Muscle of back (tissue), 13 donors: ENCODE measurements at places on chromosomes 5 and 9.
A peak's percentile ranks its signal among the peaks of the same experiment; 100 is the strongest.

- DNase-seq = peak; percentile 84
Observed at GRCh38 chr5:50667023-50667652, 701 bp downstream of the PARP8 start.

DNA sequence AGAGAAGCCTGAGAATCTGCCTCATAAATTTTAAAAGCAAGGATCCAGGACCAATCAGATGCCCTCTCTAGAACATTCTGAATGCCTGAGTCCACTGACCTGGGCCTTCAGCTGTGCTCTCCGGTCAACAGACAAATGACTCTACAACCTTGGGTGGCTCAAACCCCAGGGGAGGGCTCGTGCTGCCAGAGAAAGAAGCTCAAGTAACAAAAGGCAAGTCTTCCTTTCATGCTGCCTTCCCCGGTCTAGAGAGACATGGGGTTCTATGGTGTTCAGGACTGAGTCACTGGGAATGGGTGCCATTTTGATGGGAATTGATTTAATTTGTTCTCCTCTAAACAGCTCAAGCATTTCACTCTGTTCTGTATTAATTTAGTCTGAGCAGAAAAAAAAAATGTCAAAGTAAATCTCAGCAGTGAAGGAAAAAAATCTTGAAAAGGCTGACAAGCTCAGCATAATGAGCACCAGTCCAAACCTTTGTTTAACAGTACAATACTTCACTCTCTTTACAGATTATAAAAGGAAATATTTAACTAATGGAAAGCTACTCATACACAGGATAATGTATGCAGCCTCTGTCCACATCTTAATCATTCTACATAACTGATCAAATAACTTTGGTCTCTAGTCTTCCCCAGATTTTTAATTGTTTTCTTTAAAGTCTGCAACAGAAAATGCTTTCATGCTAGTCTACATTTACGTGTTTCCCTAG lies 191.0 kb downstream of the GLIS3 start:
- no peak for DNase-seq

- DNase-seq = no peak
Observed at GRCh38 chr5:179185941-179186411, 125.8 kb downstream of the ZNF354C start.

- no peak for DNase-seq
Observed at GRCh38 chr5:30197662-30198061, 995.8 kb upstream of the CDH6 start.

DNA sequence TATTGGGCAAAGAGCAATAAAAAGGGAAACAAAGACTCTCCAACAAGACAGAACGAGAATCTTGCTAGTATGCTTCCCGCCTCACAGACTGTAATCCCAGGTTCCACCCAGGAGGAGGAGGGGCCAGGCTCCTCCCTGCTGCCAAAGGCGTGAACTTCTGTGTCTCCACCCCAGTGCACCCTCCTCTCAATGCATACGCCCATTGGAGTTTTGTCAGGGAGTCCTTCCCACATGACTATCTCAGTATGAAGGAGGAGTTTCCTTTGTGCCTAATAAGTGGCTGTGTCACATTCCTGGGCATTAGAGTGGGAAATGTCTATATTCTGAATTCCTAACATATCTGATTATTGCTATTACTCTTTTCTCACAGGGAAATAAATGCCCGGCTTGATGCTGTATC lies 106.4 kb upstream of the DHFR start:
- DNase-seq = no peak
